Fibroblast of lung (primary cell): ENCODE measurements at places on chromosomes 5 and 9.

DNA sequence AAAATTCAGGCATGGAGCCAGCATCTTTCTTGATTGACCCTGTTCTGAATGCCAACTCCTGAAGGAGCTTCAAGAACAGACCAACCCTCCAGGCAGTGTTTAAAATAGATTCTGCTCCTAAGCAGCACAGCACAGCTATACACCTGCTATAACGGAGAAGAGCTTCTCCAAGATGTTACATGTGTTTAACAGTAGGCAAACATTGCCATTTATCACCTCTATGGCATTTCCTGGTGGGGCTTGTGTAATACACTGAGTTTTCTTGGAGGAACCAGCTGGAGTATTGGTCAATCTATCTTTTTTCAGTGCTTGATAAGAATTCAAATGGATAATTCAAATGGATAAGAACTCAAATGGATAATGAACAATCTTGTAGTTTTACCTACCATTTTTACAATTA, 615.1 kb downstream of the CDH12 start:
- DNase-seq: no peak

DNA sequence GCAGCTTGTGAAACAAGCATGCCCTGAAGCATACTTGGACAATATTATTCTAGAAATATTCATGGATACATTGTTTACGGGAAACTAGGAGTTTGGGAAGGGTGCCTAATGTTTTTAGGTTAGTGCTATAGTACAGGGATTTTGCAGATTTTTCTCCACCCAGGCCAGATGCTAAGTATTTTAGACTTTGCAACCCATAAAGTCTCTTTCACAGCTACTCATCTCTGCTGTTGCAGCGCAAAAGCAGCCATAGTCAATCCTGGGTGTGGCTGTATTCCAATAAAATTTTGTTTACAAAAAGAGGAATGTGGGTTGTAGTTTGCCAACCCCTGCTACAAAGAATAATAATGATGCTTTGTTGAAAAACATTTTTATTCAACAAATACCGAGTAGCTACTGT, 106.2 kb downstream of the CEMIP2 start:
- DNase-seq: no peak

DNA sequence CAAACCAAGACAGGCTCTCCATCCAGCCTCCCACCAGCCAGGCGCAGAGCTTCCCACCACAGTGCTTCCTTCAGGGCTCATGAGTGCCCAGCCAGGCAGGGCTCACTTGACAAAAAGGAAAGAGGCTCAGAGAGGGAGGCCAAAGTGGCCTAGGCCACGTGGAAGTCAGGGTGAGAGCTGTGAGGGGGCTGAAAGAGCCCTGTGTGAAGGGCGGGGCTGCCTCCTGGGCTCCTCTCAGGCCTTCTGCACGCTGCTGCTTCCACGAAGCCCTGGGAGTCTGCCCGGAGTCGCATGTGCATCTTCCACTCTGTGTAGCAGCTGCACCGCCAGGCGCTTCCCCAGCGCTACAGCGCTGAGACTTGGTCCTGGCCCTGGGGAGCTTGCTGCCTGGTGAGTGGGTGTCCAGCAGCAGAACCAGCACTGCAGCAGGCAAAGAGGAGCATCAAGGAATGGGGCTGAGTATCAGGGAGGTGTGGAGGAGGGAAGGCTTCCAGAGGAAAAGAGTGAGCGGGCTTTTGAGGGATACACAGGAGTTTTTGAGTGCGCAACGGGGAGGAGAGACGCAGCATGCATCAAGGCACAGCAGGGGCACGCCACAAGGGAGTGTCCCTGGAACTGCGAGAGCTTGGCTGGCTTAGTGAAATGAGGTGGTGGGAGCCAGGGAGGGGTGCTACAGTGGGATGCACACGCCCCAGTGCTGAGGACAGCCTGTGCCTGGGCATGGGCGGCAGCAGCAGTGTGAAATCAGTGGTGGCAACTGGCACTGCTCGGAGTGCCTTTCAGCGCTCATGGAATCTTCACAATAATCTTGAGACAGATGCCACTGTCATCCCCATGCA, 178.0 kb downstream of the GAPVD1 start:
- no peak for DNase-seq

DNA sequence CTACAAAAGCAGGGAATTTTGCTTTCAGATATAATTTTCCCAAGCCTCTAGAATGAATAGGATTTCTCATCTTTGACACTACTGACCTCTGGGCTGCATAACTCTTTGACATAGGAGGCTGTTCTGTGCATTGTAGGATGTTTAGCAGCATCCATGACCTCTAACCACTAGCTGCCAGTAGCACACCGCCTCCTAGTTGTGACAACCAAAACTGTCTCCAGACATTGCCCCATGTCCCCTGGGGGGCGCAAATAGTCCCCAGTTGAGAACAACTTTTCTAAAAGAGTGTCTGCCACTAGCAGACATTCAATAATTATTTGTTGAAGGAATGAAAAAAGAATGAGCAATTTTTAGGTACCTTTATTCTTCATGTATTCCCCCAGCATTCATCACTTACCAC, 51.8 kb downstream of the POU4F3 start:
- no peak for DNase-seq

DNA sequence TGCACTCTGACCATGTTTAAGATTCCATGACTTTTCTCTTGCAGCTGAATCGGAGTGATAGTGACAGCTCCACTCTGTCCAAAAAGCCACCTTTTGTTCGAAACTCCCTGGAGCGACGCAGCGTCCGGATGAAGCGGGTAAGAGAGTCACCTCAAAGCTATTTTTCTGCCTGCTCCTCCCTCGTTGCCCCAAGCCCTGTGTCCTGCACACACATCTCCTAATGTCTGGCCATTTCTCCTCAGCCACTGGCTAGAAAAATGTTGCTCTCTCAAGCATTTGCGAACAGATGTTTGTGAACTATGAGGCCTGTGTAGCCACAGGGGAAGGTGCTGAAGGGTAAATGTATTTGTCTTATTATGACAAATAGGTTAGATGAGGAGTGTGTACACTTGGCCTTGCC, 25.7 kb upstream of the RARS1 start:
- DNase-seq: no peak

DNA sequence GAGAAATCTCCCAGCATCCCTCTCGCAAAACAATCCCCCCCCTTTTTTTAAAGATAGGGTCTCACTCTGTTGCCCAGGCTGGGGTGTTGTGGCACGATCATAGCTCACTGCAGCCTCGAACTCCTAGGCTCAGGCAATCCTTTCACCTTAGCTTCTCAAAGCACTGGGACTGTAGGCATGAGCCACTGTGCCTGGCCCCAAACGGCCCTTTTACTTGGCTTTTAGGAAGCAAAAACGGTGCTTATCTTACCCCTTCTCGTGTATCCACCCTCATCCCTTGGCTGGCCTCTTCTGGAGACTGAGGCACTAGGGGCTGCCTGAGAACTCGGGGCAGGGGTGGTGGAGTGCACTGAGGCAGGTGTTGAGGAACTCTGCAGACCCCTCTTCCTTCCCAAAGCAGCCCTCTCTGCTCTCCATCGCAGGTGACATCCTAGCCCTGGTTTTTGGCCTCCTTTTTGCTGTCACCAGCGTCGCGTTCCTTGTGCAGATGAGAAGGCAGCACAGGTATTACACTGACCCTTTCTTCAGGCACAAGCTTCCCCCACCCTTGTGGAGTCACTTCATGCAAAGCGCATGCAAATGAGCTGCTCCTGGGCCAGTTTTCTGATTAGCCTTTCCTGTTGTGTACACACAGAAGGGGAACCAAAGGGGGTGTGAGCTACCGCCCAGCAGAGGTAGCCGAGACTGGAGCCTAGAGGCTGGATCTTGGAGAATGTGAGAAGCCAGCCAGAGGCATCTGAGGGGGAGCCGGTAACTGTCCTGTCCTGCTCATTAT, 6.8 kb downstream of the CA9 start:
- peak; percentile 56 for DNase-seq

GRCh38 chr9:101367323-101367722, 17.5 kb downstream of the BAAT start:
- no peak for DNase-seq

- DNase-seq: peak; percentile 53
These were observed 233.5 kb downstream of the RFX3 start for GRCh38 chr9:3292311-3292710.

DNA sequence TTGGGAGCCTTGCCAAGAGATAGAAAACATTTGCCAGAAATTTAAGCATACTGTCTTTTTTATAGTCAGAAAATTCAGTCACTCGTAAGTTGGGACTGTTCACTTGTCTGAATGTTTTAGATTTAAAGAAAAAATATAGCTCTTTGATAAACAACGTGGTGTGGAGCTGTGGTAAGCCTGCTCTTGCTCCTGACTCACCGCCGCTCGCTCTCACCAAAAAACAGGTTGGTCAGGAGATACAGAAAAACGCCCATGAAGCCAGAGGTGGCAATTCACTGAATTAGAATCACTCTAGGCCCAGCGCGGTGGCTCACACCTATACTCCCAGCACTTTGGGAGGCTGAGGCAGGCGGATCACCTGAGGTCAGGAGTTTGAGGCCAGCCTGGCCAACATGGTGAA, 6.2 kb downstream of the LNPEP start:
- peak; percentile 10 for DNase-seq

- no peak for DNase-seq
These were observed 112.3 kb upstream of the ANKH start for GRCh38 chr5:14983666-14984441.

GRCh38 chr9:80320916-80321315, 749.2 kb downstream of the TLE4 start:
- DNase-seq: peak; percentile 82

- no peak for DNase-seq
These were observed 45.9 kb upstream of the APC start for GRCh38 chr5:112691758-112692157.

DNA sequence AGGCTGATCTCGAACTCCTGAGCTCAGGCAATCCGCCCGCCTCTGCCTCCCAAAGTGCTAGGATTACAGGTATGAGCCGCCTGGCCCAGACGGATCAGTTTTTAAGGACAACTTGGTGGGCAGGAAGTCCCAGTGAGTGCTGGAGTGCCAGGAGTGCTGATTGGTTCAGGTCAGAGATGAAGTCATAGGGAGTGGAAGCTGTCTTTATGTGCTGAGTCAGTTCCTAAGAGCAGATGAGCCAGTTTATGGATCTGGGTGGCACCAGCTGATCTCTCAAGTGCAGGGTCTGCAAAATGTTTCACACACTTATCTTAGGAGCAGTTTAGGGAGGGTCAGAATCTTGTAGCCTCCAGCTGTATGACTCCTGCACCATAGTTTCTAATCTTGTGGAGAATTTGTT, 292.1 kb upstream of the ELAVL2 start:
- DNase-seq: no peak

GRCh38 chr5:6432206-6432605, 16.5 kb upstream of the UBE2QL1 start:
- DNase-seq: no peak

DNA sequence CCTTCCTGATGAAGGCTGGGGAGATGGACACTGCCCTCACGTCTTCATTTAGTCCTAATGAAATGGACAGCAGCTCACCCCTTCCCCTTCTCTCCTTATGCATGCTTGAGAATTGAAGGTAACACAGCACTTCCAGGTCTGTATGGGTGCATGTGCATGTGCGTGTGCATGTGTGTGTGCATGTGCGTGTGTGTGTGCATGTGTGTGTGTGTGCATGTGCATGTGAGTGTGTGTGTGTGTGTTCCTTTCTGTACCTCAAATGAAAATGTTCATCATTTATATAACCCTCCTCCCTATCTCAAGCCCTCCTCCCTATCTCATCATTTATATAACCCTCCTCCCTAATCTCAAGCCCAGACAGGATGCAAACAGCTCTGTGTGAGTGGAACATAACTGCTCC, 444.8 kb downstream of the MAT2B start:
- no peak for DNase-seq

- DNase-seq: peak; percentile 22
These were observed 109.8 kb upstream of the SNX2 start for GRCh38 chr5:122665051-122665450.

DNA sequence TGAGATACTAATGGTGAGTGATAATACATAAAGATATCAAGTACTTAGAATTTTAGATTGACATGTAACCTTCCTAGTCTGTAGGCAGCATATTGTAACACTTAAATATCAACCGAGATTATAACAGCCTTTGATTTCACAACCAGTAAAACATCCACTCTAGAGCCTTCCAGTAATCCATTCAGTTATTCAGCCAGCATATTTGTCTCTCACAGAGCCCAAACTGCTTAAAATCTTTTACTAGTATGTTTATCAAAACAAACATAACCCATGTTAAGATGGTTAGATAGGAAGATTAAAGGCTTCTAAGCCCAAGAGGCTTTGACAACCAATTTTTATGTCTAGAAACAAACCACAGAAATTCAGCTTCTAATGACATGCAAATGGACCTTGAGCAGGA, 177.9 kb upstream of the FST start:
- DNase-seq: peak; percentile 67

- peak; percentile 50 for DNase-seq
These were observed 48.2 kb upstream of the DPYSL3 start for GRCh38 chr5:147557876-147558745.

DNA sequence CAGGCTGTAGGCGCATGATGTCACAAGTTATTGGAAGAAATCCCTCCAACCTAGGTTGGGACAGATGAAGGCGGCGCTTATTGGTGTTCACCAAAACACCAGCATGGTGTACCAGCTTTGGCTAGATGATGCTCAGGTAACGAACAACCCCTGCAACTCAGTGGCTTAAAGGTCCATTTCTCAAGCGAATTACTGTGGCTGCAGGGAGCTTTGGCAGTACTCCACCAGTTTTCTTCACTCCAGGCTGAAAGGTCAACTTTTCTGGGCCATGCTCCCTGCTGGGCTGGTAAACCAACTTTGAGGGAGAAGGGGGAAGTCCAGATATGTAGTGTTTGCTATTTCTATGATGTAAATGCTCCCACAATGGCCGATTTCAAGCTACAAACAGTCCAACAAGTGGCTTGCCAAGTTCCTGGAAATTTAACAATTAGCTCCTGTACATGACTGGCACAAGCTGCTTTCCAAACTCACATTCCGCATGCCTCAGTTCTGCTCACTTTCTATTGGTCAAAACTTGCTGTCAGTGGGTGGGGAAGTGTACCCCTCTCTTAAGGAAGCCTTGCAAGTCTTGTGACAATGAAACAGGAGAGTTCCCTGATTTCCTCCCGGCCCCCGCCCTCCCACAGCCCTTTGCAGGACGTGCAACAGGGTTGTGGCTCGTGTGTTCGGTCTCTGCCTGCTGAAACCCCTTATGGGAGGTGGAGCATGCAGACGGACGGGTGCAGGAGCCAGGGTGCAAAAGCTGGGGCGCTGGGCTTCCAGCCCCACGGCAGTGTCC, 588 bp upstream of the ZBED3 start:
- peak; percentile 85 for DNase-seq

- DNase-seq: no peak
These were observed 11.9 kb upstream of the COL15A1 start for GRCh38 chr9:98931600-98932389.

- no peak for DNase-seq
These were observed 227.8 kb downstream of the ICE1 start for GRCh38 chr5:5650242-5650641.

GRCh38 chr5:169695919-169696490, 58.9 kb downstream of the DOCK2 start:
- DNase-seq: peak; percentile 99

- no peak for DNase-seq
These were observed 22.9 kb downstream of the RALGPS1 start for GRCh38 chr9:126937444-126937843.

DNA sequence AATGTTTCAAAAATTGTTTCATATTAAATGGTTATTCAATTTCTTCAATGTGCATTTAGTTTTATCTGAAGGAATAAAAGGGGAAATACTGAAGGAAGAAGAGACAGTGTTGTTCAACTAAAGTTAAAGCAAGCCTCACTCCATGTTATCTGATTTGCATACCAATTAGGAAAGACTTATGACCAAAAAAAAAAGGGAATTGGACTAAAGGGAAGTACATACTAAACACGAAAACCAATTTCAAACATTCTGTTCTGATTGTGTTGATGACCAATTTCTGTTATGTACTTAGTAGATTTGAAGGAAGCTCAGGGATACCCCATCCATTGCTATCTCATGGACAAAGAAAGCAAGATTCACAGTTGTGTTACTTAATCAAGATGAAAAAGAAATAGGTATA, 4.9 kb upstream of the GAPT start:
- no peak for DNase-seq
